ENCODE measurements at places on chromosomes 16 and 17.

GRCh38 chr17:16589097-16589969, 20.3 kb upstream of the ZNF287 start:
- peak; percentile 92 for DNase-seq

DNA sequence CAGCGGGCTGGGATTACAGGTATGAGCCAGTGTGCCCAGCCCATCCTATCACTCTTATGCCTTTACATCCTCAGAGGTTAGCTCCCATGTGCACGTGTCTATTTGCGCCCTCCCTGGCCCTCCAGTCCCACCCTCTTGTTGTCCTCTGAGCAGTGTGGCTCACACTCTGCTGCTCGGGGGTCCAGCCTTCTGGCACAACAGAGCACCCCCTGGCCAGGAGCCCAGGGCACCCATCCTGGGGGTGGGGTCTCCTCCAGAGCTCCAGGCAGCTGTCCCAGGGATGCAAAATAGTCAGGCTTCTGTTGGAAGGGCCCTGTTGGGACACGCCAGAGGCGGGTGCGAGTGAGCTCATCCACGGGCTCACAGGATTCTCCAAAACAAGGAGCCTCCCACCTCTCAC, 11.7 kb upstream of the FAM83G start:
- no peak for DNase-seq

DNA sequence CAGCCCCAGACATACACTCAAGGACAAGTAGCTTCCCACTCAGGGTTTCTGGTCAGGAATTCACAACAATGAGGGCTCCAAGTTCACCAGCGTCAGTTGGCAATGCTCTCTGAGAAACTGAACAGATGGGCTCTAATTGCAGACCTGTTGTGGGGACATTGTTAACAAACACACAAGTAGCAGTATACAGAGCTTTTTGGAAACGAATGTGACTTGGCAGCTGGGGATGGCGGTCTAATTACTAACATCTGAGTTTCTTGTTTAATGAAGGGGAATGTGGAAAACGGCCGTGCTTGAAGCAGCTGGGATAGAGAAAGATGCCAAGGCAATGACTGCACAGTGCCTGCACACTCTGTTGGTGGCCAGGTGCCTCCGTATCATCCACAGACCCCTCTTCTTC, 316.1 kb upstream of the IRX3 start:
- no peak for DNase-seq

GRCh38 chr16:59552164-59552563, 818.0 kb upstream of the GOT2 start:
- DNase-seq: no peak

GRCh38 chr17:27488231-27488630, 32.0 kb downstream of the KSR1 start:
- no peak for DNase-seq

GRCh38 chr17:58270476-58271215, 10.1 kb downstream of the MPO start:
- DNase-seq: no peak

GRCh38 chr17:45172541-45173286, 11.0 kb downstream of the HEXIM2 start:
- peak; percentile 44 for DNase-seq

GRCh38 chr17:35449371-35449931, 885 bp upstream of the SLFN13 start:
- peak; percentile 53 for DNase-seq

DNA sequence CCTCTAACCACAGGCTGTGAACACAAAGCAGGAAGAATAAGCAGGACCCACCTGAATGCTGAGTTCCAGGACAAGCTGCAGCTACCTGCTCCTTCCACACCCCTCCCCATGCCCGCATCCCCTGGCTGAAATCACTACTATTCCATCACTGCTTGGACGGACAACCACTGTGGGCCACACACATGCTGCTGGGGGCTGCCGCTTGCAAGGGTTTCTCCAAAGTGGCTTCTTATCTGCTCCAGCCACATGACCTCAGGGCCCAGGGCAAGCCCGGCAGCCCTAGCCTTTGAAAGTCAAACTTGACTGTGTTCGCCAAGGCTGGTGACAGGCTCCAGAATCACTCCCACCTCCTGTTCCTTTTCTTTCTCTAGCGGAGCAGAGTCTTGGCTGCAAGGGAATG, 18.4 kb downstream of the FA2H start:
- DNase-seq: no peak

- no peak for DNase-seq
Measured at GRCh38 chr17:40306395-40306794, 2.6 kb upstream of the RARA start.

GRCh38 chr16:3017794-3018506, at the start of gene CLDN6:
Gene CLDN6, minus strand, starts transcription at chr16:3018183. Its CDS starts 2,162 bp downstream, at chr16:3016021.
- no peak for DNase-seq

- DNase-seq: peak; percentile 47
Measured at GRCh38 chr17:77325577-77326075, 184.9 kb downstream of the SEC14L1 start.

All from CD4-positive, alpha-beta T cell treated with Interleukin-1 beta for 1 hour (primary cell).